NCI-H446 (cell line): ENCODE measurements at places on chromosomes 3 and 15.

GRCh38 chr3:35505181-35505580 is 134.1 kb upstream of the ARPP21 start:
- no peak for DNase-seq

DNA sequence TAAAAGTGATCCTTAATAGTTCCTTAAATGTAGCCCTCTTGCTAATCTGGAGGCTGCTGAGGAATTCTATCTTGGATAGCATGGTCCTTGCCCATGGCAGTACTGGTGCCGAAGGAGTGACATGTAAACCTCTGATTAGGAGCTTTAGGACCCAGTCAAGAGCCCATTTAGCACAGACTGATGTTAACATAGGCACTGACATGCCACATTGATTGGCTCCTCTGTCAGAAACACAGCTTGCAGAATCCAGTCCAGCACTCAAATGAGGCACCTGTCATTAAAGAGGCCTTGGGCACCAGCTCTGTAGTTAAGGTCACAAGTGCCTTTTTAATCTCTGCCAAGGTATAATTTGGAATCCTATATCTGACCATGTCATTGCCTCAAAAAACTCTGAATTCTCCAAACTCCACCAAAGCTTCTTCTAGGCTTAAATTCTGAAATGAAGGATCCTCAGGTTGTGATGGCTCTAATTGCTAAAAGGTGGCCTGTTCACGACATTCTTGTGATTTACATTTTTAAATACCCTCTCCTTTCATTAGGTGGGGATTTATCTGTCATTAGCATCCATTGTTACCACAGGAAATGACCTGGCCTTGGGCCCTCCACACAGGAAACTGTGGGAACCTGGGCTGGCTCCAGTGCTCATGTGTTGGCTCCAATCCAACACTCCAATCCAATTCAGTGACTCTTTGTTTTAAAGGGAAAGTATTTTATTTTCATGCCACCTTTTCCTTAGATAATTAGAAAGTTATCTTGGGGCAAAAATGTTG is 57.3 kb upstream of the RNF7 start:
- DNase-seq, result peak; percentile 10

- DNase-seq, result no peak
Measured at GRCh38 chr15:79321876-79322275, 11.0 kb downstream of the TMED3 start.

DNA sequence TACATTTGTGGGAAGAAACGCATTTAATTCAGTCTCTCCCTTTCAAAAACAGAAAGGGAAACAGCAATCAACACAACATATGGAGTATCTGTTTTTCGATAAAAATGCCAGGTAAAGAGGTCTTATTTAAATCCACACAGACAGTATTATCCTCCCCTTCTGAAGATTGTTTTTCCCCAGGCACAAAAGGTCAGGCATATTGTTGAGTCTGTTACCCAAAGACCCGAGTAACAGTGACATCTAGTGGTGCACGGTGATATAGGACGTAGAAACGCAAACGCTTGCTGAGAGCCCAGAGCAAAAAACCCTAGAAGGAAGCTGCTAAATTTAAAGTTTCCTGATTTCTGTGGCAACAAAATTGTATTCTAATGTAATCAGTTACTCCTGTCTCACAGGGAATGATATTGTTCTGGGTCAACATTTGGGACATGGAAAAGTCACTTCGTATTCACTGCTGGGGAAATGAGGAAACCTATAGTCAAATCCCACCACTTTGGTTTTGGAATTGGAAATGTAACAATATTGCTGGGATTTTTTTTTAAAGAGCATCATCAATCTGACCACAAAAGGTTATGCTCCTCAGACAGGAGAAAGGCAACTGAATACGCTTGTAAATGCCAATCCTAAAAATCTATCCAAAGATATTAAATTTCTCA is 312.7 kb upstream of the CCDC54 start:
- peak; percentile 81 for DNase-seq

DNA sequence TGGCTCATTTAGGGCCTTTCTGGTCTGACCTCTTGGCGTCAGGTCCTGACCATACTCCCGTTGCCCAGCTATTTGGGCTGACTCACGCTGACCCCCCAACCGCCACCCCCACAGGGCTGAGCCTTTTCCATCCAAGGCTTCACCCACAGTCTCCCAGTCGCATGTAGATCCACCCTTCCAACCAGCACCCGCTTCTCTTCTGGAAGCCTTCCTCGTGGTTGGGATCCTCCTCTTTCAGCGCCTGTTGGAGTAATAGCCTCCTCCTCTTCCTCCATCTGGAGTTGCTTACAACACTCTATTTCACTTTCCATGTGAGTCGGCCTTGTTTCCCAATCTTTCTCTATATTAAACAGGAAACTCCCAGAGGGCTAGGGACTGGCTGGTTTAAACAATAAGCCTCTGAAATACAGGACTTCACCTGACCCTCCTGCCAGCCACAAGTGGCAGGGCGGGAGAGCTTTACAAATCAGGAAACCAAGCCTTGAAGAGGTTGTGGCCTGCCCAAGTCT is 2.1 kb upstream of the ALAS1 start:
- no peak for DNase-seq

DNA sequence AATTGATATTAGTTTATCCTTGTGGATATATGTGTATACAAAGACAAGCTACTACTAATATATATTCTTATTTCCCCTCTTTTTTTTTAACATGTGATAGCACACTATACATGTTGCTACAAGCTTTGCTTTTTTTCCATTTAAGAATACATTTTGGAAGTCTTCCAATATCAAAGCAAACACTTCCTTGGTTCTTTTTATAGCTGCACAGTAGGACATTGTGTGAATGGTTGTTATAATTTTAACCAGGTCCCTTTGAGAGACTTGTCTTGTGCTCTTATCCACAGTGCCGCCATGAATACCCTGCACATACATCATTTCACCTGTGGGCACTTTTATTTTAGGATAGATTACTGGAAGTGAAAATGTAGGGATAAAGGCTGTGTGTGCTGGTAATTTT is 88.7 kb downstream of the CACNA2D3 start:
- DNase-seq, result no peak

DNA sequence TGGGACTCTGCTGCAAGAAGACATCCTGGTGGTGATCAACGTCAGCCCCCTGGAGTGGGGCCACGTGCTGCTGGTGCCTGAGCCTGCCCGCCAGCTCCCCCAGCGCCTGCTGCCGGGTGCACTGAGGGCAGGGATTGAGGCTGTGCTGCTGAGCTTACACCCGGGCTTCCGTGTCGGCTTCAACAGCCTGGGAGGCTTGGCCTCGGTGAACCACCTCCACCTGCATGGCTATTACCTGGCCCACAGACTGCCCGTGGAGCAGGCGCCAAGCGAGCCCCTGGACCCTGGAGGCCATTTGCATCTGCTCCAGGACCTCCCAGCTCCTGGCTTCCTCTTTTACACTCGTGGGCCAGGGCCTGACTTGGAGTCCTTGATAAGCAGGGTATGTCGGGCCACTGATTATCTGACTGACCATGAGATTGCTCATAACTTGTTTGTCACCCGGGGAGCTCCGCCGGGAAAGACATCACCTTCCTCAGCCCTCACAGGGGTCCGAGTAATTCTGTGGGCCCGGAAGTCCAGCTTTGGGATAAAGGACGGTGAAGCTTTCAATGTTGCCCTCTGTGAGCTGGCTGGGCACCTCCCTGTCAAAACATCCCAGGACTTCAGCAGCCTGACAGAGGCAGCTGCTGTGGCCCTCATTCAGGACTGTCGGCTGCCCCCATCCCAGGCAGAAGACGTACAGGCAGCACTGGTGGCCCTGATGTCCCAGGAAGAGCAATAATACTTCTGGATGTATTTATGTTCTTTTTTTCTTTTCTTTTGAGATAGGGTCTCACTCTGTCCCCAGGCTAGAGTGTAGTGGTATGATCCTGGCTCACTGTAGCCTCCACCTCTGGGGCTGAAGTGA is 7.6 kb downstream of the GDPGP1 start:
- DNase-seq, result no peak

GRCh38 chr15:60804986-60805949 is 326.3 kb upstream of the ICE2 start:
- DNase-seq, result no peak

DNA sequence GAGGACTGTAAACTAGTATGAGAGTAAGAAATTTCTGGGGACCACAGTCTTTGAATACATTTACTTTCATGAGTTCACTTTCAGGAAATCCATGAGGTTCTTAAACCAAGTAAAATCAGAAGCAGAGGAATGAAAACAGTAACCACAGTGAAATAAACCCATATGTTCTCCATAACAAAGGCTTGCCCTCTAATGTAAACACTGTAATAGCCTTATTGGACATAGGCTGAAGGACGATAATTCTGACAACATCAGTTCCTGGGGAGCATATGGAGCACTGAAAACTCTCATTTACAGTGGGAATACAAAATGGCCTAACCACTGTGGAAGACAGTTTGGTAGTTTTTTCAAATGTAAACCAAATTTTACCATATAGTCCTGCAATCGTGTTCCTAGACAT is 965.8 kb downstream of the NSUN3 start:
- no peak for DNase-seq

DNA sequence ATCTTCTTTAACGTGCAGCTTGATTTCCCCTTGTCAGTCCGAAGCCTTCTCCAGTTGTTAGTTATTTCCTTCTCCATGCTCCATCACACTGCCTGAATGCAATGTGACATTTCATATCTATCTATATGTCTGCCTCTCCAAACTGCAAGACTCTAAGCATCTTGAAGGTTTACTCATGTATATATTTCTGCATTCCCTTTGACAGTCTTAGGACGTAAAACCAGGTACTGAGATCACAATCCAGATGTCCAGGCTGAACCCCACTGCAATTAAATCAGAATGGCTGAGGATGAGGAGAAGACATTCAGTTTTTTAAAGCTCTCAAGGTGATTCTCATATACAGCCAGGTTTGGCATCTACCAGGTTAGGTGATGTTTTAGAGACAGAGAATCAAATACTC is 6.1 kb upstream of the SATB1 start:
- DNase-seq, result no peak

DNA sequence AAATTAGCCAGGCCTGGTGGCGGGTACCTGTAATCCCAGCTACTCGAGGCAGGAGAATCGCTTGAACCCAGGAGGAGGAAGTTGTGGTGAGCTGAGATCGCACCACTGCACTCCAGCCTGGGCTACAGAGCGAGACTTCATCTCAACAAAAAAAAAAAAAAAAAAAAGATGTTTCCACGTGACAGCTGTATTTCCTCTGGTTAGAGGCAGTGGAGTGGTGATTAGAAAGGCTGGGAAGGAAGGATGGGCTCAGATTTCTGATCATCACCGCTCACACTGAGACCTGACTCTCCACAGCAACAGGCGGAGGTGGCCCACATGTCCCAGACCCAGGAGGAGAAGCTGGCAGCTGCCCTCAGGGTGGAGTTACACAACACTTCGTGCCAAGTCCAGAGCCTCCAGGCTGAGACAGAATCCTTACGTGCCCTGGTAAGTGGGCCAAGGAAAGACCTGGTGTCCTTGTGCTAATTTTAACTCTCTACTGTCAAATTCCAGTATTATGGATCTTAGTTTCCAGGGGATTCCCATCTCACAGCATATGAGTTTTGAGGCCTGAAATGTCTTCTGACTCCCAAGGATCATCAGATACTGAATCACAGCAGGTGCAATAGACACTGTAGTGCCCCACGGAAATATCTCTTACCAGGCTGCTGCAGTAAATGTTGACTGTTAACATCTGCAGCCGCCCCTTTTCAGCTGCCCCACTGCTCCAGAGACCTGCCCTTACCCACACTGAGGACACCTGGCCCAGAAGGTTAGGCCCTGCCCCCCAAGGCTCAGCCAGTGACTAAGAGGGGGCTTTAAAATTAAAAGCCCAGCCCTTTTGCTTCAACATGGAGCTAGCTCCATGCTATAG is 66.9 kb downstream of the BFSP2 start:
- DNase-seq, result no peak

- DNase-seq, result no peak
Measured at GRCh38 chr3:37926611-37927010, 64.0 kb upstream of the VILL start.

DNA sequence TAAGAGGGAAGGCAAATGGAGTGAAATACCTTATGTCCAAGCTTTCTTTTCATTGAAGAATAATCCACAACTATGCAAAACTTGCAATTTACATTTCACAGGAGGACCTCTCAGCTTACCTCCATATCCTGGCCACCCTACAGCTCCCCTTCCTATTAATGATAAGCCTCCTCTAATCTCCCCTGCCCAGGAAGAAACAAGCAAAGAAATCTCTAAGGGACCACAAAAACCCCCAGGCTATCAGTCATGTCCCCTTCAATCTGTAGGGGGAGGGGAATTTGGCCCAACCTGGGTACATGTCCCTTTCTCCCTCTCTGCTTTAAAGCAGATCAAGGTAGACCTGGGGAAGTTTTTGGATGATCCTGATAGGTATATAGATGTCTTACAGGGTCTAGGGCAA is 11.0 kb upstream of the OSBPL11 start:
- no peak for DNase-seq

DNA sequence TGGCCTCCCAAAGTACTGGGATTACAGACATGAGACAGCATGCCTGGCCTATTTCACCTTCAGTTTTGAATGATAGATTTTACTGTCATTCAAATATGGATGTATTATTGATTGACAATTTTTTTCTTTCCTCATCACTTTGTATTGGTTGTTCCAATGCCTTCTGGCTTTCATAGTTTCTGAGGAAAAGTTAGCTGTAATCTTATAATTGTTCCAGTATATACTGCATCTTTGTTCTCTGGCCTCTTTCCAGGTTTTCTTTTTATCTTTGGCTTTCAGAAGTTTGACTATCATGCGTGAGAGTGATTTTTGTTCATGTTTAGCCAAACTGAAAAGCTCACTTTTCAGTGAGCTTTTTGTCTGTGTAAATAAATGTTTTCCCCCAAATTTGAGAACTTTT is 157.1 kb downstream of the RSRC1 start:
- no peak for DNase-seq

- DNase-seq, result no peak
Measured at GRCh38 chr15:67174446-67174845, 80.0 kb downstream of the AAGAB start.

- no peak for DNase-seq
Measured at GRCh38 chr3:139897759-139898158, 37.2 kb upstream of the CLSTN2 start.

GRCh38 chr15:45641999-45642932 is 7.4 kb downstream of the SQOR start:
- no peak for DNase-seq

DNA sequence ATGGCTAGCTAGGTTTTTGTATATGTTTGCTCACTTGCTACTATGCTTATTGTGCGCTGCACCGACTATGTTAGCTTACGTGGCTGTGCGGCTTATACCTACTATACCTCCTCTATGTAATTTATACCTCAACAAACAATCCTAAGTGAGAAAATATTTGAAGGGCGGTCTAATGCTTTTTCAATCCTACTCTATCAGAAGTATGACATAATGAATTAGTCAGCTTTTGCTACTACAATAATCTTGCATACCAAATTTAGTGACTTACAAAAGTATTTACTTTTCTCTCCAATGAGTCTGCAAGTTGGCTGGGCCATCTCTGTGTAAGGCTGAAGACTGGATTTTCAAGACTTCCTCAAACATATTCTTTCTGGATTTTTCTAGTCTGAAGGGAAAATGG is 391.2 kb upstream of the NECTIN3 start:
- DNase-seq, result no peak
